ENCODE measurements at places on chromosomes 3 and 15.
A peak's percentile ranks its signal among the peaks of the same experiment; 100 is the strongest.

DNA sequence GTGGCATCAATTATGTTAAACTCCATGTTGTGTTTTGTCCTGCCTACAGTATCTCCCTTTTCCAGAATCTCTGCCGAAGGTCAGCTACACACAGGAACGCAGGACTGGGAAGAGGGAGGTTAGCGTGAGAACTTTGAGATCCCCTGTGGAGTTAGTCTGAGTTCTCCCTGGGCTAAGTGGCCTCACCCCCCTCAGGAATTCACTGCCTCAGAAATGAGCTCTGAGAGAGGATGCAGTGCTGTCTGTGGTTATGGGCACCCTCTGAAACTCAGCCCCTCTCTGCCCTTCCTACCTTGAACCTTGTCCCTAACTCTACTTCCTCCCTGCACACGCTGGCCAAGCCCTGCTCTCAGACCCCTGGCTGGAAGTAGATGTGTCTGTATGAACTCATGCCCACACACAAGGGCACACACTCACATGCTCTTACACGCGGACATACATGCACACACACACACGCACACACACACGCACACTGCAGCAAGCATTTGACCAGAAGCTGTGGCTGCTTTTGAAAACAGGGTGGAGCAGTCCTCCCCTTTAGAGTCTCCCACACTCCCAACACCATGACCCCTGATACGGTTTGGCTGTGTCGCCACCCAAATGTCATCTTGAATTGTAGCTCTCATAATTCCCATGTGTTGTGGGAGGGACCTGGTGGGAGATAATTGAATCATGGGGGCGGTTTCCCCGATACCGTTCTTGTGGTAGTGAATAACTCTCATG lies 5.3 kb upstream of the VIPR1 start:
- DNase-seq = no peak

- DNase-seq = peak; percentile 15
Measured at GRCh38 chr3:124530916-124531315, 199.3 kb upstream of the UMPS start.

DNA sequence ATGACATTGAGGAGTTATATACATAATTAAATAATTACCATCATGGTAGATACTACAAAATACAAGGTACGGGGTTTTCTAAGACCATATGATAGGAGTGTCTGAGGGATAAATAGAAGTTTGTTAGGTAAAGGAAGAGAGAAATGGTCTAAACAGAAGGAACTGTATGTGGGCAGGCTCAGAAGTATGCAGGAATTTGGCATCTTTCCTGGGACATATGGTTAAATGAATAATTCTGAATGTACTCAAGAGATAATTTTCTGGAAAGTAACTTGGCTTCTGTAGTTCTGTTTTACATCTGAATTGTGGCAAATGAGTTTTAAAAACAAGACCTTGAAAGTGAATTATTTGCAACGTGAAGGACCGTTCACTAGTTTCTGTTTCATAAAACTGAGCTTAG lies 17.5 kb downstream of the LMCD1 start:
- DNase-seq = no peak

- DNase-seq = no peak
Measured at GRCh38 chr15:83993591-83993990, 242.0 kb upstream of the GOLGA6L4 start.

DNA sequence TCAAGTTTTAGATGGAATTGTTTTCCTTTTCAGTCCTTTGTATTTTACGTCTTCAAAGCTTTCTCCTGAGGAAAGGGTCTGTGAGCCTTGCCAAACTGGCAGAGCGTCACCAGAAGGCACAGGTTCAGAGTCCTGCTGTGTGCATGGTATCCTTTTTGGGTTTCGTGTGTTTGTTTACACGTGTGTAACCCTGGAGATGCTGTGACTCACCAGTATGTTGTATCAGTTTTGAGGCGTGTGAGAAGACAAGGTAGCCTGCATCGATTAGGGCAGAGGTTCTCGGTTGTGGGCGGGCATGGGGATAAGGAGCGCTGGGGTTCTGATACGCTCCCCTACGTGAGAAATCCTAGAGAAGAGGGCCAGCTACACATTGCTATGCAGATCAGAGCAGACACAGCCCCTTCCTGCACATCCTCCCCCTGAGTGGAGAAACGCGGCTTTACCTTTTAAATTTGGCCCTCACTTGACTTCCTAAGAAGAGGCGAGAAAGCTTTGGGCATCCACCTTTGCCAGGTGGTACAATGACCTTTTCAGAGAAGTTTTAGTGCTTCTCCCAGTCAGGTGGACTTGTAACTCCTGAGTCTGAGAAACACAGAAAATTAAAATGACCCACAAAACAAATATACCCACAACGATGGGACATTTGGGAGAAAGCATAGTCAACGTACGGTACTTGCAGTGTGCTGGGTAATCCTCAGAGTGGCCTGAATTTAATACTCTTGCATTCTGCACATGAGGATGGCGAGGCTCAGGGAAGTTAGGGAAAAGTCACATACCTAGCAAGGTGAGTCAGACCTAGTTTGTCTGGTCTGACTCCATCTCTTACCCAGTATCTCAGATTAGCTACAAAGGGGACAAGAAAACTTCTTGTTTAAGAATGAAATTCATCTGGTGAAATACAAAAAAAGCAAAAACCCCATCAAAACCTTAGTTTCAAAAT lies 38.1 kb downstream of the TRAK1 start:
- DNase-seq = no peak

DNA sequence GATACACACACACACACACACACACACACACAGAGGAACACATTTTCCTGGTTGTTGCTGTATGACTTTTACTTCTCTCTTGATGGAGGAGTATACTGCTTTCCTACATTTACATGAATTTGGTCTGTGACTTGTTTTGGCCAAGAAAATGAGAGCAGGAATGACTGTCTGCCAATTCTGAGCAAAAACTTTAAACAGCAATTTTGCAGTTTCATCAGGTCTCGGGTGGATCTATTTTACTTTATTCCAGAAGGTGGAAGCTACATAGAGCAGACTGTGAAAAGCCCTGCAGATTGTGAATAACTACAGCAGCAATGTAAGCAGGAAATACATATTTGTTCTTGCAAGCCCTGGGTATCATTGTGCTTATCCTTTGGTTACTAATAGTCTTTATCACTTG lies 1350.0 kb upstream of the EPHA6 start:
- no peak for DNase-seq

DNA sequence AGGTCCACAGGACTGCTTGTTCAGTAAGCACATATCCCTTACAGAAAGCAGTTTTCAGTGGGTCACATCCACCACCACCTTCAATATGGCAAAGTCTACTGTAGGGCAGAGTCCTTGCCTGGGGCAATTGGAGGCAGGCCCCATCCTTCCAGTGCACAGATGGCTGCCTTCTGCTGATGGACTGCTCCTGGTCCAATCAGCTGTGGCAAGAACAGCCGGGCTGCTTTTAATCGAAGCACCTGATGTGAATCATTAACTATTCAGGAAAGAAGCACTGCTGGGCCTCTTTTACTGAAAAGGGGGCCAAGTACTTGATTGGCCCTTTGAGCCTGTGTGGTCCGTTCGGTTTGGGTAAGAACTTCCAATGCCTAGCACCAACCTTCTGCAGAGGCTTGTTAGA lies 24.4 kb downstream of the LARS2 start:
- DNase-seq = no peak

- DNase-seq = no peak
Measured at GRCh38 chr3:126087552-126088175, 3.7 kb upstream of the SLC41A3 start.

DNA sequence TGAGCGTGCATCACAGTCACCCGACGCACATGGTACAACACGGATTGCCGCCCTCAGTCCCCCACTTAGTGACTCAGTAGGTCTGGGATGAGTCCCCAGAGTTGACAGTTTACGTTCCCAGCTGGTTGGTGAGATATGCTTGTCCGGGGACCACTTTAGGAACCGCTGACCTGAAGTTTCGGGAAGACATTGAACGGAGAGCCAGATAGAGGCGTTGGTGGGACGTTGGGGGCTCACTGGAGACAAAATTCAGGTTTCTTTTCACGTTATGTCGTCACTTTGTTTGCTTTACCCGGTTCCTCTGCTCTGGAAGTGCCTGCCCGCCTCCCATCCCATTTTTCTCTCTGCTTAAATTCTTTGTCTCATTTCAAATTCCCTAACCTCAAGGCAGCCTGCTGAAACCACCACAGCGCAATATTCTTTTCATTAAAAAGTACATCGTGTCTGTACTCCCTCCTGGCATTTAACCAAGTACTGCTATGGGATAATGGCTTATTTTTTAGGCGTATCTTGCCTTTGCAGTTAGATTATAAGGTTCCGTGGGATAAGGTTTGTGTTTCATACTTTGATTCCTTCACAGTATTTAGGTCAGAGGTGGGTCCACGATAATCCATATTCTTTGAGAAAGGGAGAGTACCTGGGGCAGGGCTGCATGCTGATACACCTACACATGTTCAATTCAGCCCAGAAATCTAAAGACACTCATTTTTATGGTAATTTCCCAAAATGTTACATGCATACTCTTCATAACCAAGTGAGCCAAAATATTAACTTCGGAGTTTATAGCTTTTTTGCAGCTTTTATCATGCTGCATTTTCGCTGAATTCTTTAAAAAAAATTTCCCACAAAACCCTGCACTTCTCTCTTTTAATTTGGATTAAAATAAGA lies 921 bp downstream of the LMLN start:
- no peak for DNase-seq

DNA sequence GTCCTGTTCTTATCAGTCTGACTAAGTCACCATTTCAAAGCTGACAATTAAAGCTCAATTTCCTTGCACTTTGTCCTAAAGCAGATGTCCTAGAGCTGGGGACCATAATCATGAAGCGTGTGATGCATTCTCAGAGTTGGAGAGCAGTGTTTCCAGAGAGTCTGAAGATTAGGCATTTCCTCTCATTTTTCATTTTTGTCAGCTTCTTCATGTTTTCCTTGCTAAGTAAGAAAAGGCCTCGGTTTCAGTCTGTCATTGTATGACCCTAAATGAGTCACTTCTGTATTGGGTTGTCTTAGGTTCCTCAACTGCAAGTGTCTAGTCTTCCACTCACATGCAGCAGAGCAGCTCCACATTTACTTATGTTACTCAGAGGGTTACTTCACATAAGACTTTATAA lies 257.2 kb upstream of the TPRG1 start:
- peak; percentile 39 for DNase-seq

DNA sequence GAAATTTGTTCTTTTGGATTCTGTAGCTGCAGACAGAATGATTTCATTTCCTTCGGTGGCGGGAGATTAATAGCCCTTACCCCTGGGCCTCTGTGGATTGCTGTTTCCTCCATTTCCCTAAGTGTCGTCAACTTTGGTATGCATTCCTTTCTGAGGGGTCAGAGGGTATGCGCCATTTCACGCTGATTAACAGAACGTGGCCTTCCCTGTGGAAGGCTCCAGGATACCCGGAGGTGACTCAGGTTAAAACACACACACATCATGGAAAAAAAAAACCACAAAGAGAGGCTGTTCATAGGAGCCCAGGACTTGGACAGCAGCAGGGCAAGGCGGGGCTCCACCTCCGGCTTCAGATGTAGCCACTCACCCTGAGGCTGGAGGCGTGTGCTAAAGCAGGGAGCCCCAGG lies 51.9 kb downstream of the EPHB1 start:
- peak; percentile 96 for DNase-seq

DNA sequence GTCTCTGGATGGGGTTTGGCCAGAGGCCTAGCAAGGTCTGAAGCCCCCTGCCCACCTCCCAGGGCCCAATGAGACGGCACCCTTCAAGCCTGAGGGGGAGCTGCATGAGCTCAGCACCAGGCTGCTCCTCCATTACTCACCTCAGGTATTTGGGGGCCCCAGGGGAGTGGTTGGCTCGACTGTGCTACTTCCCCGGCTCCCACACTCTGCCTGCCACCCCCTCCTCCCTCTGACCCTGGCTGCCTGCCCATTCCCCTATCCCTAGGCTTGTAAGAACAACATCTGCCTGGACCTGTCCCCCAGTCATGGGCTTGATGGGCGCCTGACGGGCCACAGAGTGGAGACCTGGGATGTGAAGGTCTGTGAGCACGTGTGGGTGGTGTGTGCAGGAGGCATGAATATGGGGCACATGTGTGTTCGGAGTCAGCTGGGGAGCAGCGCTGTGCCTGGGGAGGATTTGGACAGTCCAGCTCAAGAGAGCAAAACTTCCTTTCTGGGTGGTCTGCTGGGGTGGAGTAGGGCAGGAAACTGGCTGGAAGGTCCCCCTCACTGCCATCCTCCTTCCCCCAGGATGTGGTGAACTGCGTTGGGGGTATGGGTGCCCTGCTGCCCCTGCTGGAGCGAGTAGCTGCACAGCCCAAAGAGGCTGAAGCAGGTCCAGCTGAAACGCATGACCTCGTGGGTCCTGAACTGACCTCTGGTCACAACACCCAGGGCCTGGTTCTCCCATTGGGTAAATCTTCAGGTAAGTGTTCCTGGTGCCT lies 17.4 kb downstream of the NBEAL2 start:
- DNase-seq = no peak

GRCh38 chr15:33008284-33008995 lies 186.1 kb downstream of the FMN1 start:
- DNase-seq = no peak

GRCh38 chr15:98549741-98550140 lies 98.6 kb upstream of the IGF1R start:
- no peak for DNase-seq

- DNase-seq = no peak
Measured at GRCh38 chr3:159185443-159186050, 383.7 kb downstream of the MFSD1 start.

DNA sequence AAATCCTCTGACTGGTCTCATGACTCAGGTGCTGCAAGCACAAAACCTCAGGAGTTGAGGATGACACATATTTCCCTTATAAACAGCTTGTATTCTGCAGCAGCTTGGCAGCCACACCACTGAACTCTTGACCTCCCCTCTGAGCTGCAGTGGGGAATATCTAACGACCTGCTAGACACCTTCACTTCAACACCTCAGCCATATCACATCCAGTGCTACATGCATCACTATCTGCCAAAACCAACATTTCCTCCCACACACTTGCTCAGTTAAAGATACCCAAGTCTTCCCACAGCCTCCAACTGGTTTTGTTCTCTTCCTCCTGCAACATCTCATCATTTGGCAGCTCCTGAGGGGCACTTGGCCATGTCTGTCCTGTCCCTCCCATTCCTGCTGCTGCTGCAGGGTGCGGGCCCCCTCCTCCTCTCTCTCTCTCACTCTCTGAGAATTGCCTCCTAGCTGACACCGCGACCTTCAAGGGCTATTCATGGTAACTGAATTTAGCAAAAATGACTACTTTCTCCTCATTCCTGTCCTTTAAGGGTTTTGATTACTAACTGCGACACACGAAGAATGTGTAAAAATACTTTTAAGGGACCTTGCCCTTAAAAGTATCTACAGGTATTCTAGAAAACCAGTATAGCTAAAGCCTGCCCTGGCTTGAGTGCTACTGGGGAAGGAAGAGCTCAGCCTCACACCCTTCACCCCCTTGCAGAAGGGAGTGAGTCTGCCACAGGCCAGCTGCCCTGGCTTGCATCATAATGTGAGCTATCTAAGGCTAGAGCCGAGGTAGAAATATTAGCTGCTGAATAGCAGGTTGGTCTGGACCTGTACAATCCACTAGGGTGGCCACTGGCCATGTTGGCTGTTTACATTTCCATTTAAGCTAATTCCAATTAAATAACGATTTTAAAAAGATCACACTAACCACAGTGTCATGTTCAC lies 5.0 kb upstream of the CCR9 start:
- no peak for DNase-seq

All from dermis microvascular lymphatic vessel endothelial cell (primary cell).